Right kidney (tissue), 9 donors: ENCODE measurements at places on chromosomes 1 and 21.

DNA sequence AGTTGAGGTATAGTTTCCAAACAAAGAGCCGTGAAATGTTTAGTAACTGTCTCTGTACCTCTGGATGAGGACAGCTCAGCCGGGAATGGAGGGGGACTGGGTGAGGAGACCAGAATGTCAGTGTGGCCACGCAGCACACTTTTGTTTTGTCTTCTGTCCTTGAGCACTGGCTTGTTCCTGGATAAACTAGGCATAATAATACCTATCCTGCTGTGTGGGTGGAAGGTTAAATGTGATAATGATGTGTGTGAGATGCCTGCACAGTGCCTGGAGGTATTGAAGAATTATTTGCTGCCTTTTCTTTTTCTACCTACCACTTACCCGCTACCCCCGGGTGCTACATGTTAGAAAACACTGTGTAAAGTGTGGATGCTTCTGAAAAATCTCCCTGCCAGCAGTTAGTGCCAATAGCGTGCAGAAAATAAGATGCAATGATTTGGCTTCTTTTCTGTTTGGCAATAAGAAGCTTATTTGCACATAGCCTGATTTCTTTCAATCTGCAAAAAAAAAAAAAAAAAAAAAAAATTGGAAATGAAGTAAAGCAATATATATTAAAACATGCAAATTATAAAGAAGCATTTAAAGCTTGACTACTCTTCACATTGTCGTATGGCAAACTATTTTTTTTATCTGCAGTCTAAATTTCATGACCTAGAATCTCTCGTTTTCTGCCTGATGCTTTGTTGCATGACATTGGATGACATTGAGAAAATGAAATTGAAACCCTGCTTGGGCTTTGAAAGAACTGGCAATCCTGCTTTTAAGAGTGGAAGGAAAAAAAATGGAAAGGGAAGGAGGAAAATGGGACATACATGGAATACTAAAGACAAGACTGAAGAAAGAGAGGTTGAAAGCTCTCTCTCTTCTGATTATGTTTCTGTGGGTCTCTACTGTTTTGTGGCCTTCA, 89.5 kb downstream of the DISC1 start:
- no peak for DNase-seq

DNA sequence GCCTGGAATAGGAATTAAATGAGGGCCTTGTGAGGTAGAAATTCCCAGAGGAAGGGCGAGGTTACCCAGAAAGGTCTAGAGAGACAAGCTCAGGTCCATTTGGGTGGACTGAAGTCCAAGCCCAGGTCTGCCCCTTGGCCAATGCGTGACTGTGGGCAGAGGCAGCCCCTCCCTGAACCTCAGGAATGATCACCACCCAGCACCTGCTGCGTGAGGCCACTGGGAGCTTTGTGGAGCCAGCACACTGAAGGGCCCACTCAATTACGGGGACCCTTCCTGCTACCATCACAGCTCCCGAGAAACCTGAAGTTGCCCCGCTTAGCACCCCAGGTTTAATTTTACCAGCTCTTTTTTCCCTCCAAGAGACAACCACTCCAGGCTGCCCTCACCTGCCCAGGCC, 6.5 kb upstream of the MATN1 start:
- no peak for DNase-seq

- no peak for DNase-seq
Measured at GRCh38 chr1:29782846-29783507, 546.7 kb downstream of the PTPRU start.

GRCh38 chr1:99811747-99812146, 38.4 kb upstream of the AGL start:
- DNase-seq: no peak

GRCh38 chr1:5404412-5405203, 587.6 kb downstream of the NPHP4 start:
- DNase-seq: no peak

DNA sequence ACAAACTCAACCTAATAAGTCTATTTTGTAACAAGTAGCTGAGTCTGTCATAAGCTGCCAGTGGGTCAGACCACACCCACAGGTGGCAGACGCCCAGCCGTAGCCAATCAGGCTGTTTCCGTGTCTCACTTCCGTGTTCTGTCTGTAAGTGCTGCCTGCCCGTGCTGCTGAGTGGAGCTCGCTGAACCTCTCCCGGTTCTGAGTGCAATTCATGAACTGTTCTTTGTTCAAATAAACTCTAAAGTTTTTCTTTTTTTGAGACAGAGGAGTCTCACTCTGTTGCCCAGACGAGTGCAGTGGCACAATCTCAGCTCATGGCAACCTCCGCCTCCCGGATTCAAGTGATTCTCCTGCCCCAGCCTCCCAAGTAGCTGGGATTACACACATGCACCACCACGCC, 25.1 kb downstream of the POFUT2 start:
- DNase-seq: no peak

- DNase-seq: no peak
Measured at GRCh38 chr1:230300322-230301301, 125.5 kb downstream of the PGBD5 start.

DNA sequence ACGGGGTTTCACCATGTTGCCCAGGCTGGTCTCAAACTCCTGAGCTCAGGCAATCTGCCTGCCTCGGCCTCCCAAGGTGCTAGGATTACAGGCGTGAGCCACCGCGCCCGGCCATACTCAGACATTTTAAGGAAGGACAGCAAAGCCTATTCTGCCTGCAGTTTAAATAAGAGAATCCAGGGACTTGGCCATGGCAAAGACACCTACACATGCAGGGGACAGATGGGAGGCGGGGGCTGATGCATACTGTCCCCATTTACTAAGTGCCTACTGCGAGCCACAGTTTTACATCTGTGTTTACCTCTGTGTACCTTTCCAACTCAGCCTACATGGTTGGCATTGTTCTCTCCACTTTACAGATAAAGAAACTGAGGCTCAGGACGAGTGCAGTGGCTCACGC, 25.4 kb downstream of the LDLRAD2 start:
- no peak for DNase-seq

DNA sequence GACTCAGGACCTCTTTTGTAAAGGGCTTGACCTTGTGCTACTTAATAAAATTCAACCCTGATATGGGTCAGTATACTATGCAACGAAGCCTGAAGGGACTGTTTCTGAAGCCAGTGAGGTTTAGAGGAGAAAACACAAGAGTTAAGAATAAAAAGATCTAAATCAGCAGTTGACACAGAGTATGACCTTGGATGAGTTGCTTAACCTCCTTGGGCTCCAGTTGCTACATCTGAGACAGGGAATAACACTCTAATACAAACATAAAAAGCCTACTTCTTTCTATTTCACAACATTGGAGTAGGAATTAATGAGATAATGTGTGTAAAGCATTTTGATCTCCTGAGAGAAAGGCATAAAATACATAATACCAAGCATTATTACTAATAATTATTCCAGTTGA, 882.4 kb upstream of the ADGRL2 start:
- DNase-seq: no peak

DNA sequence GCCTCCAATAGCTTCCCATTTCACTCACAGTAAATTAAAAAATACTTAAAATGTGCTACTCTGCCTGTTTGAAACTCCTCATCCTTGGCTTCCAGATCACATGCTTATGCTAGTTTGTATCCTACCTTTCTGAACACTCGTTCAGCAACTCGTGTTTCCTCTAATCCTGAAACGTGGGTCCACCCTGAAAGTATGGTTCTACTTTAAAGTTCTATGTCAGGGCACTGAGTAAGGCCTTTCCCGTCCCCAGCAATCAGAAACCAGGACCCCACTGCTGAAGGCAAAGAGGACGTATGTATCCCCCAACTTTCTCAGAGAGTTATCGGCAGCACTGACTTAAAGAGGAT, 419 bp upstream of the TSEN15 start:
- no peak for DNase-seq

- no peak for DNase-seq
Measured at GRCh38 chr1:234842726-234843641, 233.0 kb upstream of the IRF2BP2 start.

DNA sequence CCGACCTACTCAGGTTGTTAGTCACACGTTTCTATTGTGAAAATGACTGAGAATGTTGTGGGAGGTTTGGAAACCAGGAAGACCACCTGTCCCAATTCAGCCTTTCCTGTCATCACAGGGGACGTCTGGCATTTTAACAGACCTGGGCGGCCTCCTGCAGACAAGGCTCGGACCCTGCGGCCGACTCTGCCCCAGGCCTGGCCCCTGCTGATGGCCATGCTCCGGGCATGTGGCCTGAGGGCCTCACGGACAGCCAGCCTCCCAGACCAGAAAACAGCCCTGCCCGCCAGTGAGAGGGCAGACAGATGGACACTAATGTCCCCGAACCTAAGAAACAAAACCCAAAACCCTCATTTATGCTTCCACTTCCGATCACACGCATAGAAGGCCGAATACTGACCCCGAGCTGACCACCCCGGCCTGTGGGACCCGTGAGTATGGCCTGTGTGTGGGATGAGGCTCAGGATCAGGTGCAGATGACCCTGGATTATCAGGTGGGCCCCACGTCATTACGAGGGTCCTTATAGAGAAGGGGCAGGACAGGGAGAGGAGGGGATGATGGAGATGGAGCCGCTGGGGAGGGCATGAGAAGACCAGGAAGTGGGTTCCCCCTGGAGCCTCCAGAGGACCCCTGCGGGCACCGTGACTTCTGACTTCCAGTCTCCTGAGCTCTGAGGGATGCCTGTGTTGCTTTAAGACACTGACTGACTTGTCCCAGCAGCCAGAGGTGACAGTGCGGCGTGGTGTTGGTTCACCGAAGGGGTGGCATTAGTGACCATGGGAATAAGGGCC, 9.6 kb downstream of the COL18A1 start:
- DNase-seq: no peak

DNA sequence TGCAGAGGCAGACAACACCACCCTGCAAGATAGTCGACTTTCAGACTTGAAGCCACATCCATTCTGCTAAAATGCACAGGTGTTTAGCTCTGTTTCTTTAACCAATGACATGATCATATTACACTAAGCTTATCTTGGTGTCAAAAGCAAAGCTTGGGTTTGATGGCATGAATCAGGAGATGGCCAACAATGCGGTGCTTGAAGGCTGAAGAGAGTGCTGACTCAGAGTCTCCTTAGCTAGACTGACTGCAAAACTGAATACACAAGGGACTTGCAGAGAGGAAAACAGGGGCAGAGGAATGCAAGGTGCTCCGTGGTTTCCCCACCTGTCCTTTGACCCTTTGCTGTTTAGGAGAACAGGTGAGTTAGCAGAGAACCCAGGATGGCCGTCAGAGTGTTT, 262.6 kb downstream of the SIPA1L2 start:
- no peak for DNase-seq

DNA sequence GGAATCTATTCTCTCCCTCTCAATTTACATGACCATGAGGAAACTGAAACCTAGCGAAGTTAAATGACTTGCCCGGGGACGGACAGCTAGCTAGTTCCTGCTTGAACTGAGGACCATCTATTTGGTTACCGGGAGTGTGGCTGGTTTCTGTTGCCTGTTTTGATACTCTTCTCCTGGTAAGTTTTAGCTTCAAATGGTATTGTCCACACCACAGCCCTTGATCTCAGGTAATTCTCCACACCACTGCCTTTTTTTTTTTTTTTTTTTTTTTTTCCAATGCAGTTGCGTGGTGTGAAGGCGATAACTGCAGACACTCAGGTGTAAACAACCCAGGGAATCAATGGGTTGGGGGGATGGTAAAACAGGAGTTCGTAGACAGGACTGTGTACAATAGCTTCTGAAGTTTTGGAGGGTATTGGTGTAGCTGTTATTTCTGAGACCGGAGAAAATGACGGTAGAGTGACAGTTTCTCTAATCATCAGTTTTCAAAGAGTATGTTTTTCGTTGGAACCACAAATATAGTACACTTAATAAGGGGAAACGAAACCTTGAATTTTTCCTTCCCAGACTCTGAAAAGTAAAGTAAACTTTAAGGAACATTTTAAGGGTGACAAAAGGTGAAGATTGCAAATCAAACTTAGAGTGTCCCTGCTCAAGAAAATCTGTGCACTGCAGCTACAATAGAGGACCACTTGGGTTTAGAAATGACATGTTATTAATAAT, 125.3 kb upstream of the CACYBP start:
- no peak for DNase-seq

GRCh38 chr1:152970495-152970894, at the start of gene SPRR4:
Gene SPRR4 (plus strand): TSS chr1:152970648. CDS start chr1:152971891, 1,243 bp downstream.
- DNase-seq: no peak

DNA sequence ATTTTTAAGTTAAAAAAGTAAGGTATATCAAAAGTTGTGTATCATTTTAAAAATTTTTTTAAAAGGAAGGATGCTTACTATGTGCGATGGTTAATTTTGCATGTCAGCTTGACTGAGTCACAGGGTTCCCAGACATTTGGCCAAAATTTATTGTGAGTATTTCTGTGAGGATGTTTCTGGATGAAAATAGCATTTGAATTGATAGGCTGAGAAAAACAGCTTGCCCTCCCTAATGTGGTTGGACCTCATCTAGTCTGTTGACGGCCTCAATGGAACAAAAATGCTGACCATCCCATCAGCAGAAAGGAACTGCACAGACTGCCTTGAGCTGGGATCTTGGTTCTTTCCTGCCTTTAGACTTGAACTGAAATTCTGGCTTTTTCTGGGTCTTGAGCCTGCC, 724.5 kb downstream of the NCAM2 start:
- no peak for DNase-seq

GRCh38 chr1:97925151-97925550, 4.3 kb upstream of the DPYD start:
- no peak for DNase-seq

- DNase-seq: peak; percentile 90
Measured at GRCh38 chr1:21344750-21345443, 54.6 kb upstream of the ECE1 start.

- no peak for DNase-seq
Measured at GRCh38 chr1:242132121-242132817, 133.4 kb upstream of the MAP1LC3C start.

GRCh38 chr1:225483818-225484656, 56.2 kb upstream of the LBR start:
- no peak for DNase-seq

DNA sequence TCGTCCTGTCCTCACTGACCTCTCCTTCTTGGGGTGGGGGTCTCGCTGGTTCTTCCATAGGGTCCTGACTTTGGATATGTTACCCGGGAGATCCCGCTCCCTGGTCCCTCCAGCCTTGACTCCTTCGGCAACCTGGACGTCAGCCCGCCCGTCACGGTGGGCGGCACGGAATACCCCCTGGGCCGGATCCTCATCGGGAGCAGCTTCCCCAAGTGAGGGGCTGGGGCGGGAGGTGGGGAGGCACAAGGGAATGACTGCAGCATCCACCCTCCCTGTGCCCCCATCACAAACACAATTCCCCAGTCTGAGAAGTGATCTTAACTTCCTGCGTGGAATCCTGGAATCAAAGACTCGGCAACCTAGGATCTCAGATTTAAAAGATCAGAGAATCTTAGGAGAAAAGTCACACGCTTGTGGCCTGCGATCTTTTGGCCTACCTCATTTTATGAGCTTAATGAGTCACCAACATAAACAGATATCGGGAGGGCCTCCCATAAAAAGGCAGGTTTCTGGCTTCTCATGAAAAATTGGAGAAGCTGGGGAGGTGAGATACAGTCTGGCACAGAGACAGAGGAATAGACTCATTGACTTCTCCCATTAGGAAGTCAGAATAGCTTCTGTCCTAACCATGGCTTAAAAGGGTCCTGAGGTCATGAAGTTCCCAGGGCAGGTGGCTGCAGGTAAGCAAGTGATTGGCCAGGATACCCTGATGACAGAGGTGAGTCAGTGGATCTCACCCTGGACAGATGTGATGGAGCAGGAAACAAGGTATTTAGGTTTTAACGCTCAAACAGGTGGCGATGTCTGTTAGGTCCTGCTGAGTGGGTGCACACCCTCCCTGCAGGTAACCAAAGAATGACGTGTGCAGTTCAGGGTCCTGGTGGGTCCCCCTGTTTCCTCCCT, 15.9 kb upstream of the PADI3 start:
- DNase-seq: no peak
